ENCODE measurements at places on chromosomes 12 and 14. TPM values are rescaled to one million over a fixed set of nuclear protein-coding genes. Genes with fewer than 3 reads are reported as not detected.

GRCh38 chr14:81559385-81559784 is 25.7 kb upstream of the SEL1L start:
- DNase-seq = no peak

- DNase-seq = no peak
Measured at GRCh38 chr12:83996671-83997070, 915.9 kb downstream of the SLC6A15 start.

GRCh38 chr12:188910-189621 is 24.9 kb downstream of the SLC6A12 start:
- DNase-seq = peak; percentile 67

DNA sequence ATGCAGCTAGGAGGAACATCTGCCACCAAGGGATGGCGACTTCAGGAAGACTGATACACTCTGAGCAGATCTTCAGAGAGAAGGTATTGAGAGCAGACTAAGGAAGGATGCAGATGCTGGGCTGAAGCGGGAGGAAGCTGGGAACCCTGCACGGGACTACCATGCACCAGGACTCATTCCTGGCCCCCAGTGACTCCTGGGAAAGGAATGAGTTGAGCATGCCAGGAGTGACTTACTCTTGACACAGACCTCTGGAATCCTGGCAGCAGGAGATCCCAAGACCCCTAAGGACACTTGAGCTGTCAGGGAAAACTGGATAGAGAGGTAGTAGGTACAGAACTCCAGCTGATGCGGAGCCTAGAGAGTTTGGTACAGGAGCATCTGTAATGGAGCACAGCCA is 336.1 kb downstream of the RPS29 start:
- DNase-seq = no peak

Gene CISTR
- 0.35 TPM for polyA plus RNA-seq

Gene ANKRD33
- 0.16 TPM for polyA plus RNA-seq

Gene RIMBP2
- polyA plus RNA-seq = 16.5 TPM
